ENCODE measurements at places on chromosomes 11 and 22.

DNA sequence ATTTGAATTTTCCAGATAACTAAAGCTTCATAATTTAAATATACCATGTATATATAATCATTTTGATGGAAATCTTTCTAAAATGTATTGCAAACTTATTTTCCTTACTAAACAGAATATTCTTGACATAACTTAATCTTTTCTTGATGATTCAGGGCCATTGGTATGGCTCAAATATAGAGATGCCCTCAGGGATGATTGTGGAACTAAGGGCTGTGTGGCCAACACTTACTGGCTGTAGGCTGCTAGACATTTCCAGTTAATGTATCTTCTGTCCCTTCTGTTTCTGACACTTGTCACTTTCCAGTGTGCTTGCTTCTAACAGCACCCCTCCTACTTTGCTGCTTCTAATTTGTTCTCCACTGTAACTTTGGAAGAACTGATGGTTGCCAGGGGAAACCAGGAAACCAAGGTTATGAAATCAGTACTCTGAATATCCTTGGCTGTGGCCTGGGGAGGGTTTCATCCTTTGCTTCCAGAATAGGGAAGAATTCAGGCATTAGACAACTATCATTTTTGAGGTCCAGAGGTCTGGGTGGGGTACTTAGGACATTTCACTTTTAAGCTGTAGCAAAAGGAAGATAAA lies 697.2 kb downstream of the ETS1 start:
- no peak for DNase-seq

GRCh38 chr11:102807921-102808320 lies 10.0 kb upstream of the MMP1 start:
- DNase-seq: peak; percentile 43

DNA sequence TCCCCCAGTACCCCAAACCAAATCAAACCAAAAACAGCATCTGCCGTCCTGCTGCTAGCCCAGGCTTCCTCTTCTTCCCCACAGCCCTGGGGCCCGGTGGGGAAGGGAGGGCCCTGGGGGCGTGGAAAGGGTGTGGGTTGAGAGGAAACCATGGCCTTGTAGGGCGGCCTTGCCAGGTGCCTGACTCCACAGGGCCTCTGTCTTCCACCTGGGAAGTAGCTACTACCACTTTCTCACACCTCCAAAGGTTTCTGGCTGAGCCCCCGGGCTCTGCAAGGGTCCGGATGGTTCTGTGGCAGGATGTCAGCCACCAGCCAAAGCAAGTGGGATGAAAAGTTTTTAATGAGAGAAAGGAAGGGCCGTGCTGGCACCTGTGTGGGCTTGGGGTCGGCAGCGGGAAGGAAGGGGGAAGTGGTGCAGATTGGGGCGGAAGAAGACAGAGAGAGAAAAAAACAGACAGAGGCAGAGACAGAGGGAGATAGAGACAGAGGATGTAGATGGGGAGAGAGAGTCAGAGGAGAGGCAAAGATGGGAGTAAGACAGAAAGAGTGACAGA lies 10.5 kb downstream of the TPST2 start:
- DNase-seq: peak; percentile 35

DNA sequence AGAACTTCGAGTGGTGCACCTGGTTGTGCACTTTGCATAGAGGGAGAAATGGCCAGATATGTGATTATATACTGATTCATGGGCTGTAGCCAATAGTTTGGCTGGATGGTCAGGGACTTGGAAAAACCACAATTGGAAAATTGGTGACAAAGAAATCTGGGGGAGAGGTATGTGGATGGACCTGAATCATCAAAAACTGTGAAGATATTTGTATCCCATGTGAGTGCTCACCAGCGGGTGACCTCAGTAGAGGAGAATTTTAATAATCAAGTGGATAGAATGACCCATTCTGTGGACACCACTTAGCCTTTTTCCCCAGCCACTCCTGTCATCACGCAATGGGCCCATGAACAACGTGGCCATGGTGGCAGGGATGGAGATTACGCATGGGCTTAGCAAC lies 48.0 kb upstream of the NARS2 start:
- DNase-seq: no peak

GRCh38 chr11:118058311-118059245 lies 18.3 kb upstream of the TMPRSS4 start:
- no peak for DNase-seq

- peak; percentile 29 for DNase-seq
Measured at GRCh38 chr22:50626850-50627641, 906 bp downstream of the ARSA start.

GRCh38 chr11:124898711-124899110 lies 1.0 kb upstream of the ROBO4 start:
- no peak for DNase-seq

GRCh38 chr11:68948935-68949334 lies 31.9 kb downstream of the MRGPRD start:
- DNase-seq: no peak

DNA sequence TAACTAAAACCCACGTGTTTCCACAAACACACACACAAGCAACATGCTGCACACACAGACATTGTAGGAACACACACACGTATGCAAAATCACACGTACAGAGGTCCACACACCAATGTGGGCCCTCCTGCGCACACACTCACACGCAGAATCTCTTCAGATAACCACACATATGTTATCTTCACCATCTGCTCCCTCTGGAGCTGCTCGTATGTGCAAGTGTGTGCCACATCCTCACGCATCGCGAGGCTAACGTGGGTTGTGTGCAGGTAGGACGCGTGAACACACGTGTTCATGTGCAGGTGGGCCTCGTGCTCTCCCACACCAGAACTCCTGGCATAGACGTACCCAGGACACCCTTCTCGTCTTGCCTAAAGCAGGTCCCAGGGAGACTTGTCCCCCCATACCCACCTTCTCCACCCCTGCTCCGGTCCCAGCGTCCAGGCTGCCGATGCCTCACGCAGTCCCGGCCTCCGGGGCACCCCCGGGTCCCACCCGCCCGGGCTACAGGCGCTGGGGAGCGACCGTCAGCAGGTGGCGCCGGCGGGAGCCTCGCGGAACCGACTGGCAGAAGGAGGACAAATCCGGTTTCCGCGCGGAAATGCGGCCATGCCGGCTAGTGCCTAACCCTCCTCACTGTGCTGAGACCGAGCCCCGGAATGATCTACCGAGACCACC lies 10.3 kb upstream of the IGSF9B start:
- peak; percentile 38 for DNase-seq

- peak; percentile 4 for DNase-seq
Measured at GRCh38 chr11:89361734-89362133, 129.4 kb downstream of the NOX4 start.

- no peak for DNase-seq
Measured at GRCh38 chr11:131943295-131943694, 572.9 kb downstream of the NTM start.
